ENCODE measurements at places on chromosomes 1 and 21.

GRCh38 chr1:194039578-194039977 lies 853.2 kb upstream of the B3GALT2 start:
- no peak for DNase-seq

DNA sequence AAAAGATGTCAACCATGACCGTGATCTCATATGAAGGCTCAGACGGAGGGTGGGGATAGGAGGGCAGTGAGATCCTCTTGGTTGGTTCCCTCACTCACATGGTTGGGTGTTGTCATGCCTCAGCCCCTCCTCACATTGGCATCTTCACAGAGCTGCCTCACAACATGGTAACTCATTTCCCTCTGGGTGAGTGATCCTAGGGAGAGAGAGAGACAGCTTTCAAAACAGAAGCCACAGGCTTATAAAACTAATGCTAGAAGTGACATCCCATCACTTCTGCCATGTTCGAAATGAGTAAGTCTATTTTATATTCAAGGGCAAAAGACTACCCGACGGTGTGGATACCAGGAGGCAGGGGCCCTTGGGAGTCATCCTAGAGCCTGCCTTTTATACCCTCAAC lies 145.5 kb downstream of the SPATA17 start:
- no peak for DNase-seq

GRCh38 chr1:115112496-115113375 lies 23.4 kb upstream of the TSPAN2 start:
- DNase-seq = peak; percentile 58

GRCh38 chr1:151840421-151840820 lies 801 bp upstream of the C2CD4D start:
- no peak for DNase-seq

DNA sequence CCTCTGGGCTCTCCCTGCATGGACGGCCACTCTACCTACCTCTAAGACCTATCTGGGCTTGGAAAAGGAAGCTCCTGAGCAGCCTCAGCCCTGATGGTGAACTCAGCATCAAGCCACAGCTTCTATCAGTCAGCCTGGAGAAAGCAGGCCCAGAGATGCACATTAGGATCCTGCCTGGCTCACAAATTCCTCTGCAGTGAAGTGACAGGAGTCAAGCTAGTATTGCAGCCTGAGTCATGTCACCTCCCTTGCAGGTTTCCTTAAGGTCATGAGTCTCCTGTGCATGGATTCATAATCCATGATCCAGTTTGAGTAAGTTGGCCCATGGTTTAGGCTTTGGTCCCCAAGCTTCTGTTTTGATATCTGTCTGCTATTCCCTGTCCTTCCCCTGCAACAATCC lies 37.9 kb upstream of the DUSP10 start:
- no peak for DNase-seq

GRCh38 chr1:160979286-160979685 lies 24.7 kb upstream of the ITLN2 start:
- no peak for DNase-seq

DNA sequence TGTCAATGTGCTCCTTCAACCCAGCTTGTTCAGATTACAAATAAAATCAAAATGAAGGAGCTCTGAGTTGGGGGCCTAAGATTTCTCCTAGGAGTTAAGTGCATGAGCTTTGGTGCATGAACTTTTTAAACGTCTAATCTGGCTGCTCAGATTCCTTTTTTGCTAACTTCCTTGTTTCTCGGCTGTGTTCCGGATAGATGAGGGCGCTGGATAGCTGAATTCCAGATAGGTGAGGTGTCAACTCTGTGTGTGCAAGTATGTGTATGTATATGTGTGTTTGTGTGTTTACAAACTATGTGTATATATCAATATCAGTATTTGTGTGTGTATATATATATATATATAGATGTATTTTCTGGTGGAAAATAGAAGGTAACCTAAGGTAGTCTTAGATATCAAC lies 37.5 kb upstream of the RCAN3 start:
- no peak for DNase-seq

GRCh38 chr21:45192332-45192731 lies 95.4 kb downstream of the POFUT2 start:
- peak; percentile 41 for DNase-seq

- DNase-seq = no peak
These were observed 52.9 kb downstream of the PDE4B start for GRCh38 chr1:65845535-65846060.

DNA sequence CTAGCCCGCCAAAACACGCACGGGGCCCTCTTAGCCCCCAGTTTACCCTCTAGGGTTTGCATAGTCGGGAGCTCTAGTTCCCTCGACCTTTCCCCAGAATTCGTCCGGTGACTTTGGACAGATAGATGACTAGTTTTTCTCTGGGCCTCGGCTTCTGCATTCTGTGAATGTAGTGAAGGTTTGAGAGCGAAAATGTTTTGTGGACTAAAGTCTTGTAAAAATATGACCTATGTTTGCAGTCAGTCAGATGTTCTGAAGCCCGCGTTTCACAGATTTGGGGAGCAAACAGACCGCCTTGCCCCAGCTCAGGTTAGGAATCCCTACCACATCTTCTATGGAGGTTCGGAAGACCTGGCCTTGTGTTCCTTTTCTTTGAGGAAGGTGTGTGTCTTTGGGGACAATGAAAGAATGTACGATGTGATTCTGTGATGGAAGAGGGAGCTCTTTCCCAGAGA lies 401 bp downstream of the UQCRH start:
- peak; percentile 35 for DNase-seq

- no peak for DNase-seq
These were observed 20.3 kb downstream of the DDX20 start for GRCh38 chr1:111775966-111776365.

DNA sequence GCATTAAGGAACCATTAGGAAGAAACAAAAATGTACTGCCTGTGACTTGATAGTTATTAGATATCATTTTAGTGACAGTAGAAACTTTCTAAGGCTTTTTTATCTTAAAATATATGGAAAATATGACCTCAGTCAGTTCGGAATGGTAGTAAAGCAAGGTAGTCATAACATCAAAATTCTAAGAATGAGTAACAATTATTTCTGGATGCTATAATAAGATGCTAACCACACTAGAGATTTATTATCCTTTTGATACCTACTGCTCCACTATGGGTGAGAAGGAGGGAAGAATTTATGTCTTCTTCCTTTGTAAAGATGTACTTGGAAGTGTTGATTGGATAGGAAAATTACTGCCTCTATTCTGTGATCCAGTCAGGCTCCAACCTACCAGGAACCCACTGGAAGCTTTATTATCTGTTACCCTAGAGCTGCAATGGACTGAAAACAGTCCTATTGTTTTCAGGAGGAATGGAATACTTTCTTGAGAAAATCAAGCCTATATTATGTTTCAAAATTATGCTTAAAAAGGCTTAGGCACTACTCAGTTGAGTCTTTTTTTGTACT lies 8.8 kb downstream of the FMN2 start:
- DNase-seq = no peak

DNA sequence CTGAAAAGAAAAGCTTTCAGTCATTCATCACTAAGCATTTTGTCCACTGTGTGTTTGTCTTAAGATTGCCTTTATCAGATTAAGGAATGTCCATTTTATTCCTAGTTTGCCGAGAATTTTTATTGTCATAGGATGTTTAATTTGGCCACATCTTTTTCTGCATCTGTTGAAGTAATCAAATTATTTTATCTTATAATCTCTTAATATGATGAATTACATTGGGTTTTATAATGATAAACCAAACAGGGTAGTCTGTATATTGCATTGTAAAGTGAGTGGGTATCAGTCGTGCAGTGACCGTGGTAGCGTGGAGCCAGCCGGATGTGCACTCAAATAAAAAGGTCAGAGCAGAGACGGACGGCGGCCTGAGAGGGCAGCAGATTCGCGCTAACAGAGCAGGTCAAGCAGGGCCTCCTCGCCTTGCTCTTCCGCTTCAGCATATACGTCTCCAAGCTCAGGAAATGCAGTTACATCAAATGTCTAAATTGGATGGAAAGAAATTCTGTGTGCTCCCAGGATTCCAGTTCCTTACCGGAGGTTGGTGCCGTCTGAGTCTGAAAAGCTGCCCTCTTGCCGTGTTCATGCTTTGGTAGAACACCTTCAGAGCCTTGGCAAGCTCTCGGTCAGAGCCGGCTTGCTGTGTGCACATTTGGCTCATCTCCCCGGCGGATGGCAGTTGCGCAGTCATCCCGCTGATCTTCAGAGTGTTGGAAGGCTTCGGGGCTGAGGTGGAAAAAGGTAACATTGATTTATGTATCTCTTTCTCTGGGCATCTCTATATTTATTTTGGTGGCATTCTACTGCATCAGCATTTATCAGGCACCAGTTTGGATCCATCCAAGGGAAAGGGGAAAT lies 51.5 kb downstream of the SCCPDH start:
- DNase-seq = no peak

- no peak for DNase-seq
These were observed 5.2 kb downstream of the LRRC7 start for GRCh38 chr1:69572921-69573320.

GRCh38 chr1:32917521-32917920 lies 16.3 kb upstream of the TMEM54 start:
- DNase-seq = no peak

All from mesendoderm (in vitro differentiated cells).